Omental fat pad (tissue), 4 donors: ENCODE measurements at places on chromosomes 6 and 20. TPM values are rescaled to one million over a fixed set of nuclear protein-coding genes. Genes with fewer than 3 reads are reported as not detected.

The C6orf15 gene
- not detected for total RNA-seq

The KIAA0408 gene
- total RNA-seq = 15.3 TPM

The MMP24 gene
- 4.8 TPM for total RNA-seq

The BEND6 gene
- 0.72 TPM for total RNA-seq

The LRFN2 gene
- not detected for total RNA-seq

The ADRM1 gene
- total RNA-seq = 164 TPM

The GNAS-AS1 gene
- 0.28 TPM for total RNA-seq

- no peak for DNase-seq
These were observed 22.0 kb downstream of the FIG4 start for GRCh38 chr6:109713097-109713496.

DNA sequence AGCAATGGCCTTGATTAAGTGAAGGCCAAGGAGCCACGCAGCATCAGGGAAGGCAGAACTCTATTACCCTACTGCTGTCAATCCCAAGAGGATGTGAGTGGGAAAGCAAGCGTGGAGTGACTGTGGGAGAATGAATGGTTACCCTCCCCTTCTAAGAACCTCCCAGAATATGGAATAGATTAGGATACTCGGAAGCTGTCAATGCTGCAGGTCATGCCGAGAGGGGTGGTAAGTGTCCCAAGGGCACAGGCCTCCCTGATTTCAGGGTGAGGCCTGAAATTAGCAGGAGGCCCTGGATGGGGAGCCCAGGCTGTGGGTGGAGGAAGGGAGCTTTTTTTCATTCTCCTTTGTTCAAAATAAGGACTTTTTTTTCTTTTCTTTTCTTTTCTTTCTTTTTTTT is 179.9 kb upstream of the JAG1 start:
- DNase-seq = no peak

DNA sequence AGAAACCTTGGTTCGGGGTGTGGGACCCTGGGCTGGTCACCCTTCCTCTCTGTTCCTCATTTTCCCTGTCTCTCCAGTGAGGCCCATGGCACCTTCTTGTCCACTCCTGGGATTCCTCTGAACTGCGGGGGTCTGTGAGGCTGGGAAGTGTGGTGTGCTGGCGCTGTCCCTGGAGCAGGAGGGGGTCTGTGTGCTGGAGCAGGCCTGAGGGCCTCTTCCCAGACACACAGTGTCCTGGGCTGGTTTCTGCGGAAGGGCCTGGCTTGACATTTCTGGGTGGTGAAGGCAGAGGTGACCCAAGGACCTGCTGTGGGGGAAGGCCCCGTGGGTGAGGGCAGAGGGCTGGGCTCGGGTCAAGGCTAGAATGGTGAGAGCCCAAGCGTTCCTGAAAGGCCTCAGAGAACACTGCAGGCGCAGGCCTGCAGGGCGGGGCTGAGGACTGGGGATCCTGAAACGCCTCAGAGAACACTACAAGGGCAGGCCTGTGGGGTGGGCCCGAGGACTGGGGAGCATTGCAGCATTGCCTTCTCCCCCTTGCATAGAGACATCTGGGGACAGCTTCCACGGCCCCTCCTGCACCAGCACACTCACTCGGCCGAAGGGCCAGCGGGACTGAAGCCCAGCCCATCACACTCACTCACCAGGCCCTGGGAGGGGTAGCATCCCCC is 10.6 kb upstream of the BAK1 start:
- no peak for DNase-seq
